ENCODE measurements at places on chromosomes 4 and X.

- no peak for DNase-seq
Observed at GRCh38 chrX:15873566-15873965, 19.0 kb upstream of the AP1S2 start.

GRCh38 chr4:154807042-154807630 lies 26.1 kb downstream of the RBM46 start:
- peak; percentile 65 for DNase-seq

DNA sequence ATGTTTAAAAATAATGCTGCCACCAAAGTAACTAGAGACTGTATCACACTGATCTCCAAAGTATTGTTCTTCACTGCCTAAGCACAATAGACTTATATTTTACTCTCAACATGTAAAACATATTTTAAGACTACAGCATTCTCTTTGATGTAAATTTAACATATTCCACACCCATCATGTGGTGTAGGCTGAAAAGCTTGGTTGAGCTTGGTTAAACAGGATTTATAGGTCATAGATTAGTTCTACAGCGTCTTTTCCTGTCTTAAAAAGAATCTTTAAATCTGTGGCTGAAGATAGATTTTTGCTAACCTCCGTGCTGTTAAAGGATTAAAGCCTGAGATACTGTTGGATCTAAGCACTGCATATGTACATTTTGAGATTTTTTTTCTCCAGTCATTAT lies 379.9 kb downstream of the SH2D1A start:
- DNase-seq = no peak

GRCh38 chrX:84709987-84710386 lies 207.7 kb upstream of the HDX start:
- DNase-seq = no peak

- DNase-seq = peak; percentile 77
Observed at GRCh38 chrX:47232803-47233332, at the start of gene USP11. Gene USP11, plus strand, starts transcription at chrX:47233009. Its CDS starts 35 bp downstream, at chrX:47233044.

DNA sequence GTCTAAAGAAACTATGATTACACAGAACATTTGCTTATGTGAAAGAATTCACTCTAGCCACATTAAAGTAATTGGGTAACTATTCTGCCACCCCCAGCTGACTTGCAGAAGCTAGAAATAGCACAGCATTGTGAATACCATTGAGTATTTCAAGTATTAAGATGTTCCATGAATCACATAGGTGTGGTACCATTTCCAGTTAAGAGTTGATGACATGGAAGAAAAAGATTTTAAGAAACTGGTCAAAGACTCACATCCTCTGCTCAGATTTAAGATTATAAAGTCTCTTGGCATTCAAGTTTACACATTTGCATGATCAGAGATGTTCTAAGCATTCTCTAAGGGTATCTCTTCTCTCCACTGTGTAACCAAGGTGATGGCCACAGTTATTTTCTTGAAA lies 287.5 kb downstream of the CAMK2D start:
- no peak for DNase-seq

Data from hematopoietic multipotent progenitor cell treated with erythropoietin and hydrocortisone succinate and interleukin-3 and kit ligand, for 8 days (in vitro differentiated cells).